ENCODE measurements at places on chromosomes 13 and 19. TPM values are rescaled to one million over a fixed set of nuclear protein-coding genes. Genes with fewer than 3 reads are reported as not detected.

Gene LILRB3
- total RNA-seq: not detected

Gene CEACAM16
- total RNA-seq: not detected

Gene FUT6
- not detected for total RNA-seq

Gene HAUS8
- total RNA-seq: 3.3 TPM

Gene SIRT6
- total RNA-seq: 14.9 TPM

Gene FREM2
- not detected for total RNA-seq

Gene PSG1
- under 0.01 TPM for total RNA-seq

Gene SLC27A1
- total RNA-seq: 15.8 TPM

Gene SMIM44
- total RNA-seq: not detected

Gene NPAS1
- 0.39 TPM for total RNA-seq

Data from subcutaneous preadipocyte (primary cell).